ENCODE measurements at places on chromosomes 6 and 20. TPM values are rescaled to one million over a fixed set of nuclear protein-coding genes. Genes with fewer than 3 reads are reported as not detected.

The VSX1 gene
- total RNA-seq, result not detected

The HECA gene
- 18.7 TPM for total RNA-seq

The SCRT2 gene
- total RNA-seq, result not detected

The SRPK1 gene
- 88.9 TPM for total RNA-seq

The SEL1L2 gene
- total RNA-seq, result not detected

The GNMT gene
- total RNA-seq, result not detected

The COL20A1 gene
- total RNA-seq, result not detected

The NINL gene
- 18.3 TPM for total RNA-seq

The MOG gene
- not detected for total RNA-seq

The PCIF1 gene
- total RNA-seq, result 29.2 TPM

The EDN3 gene
- total RNA-seq, result not detected

The CALHM6 gene
- 4.8 TPM for total RNA-seq

The NOX3 gene
- total RNA-seq, result not detected

The KCNK5 gene
- 2.1 TPM for total RNA-seq

The MTFR2 gene
- total RNA-seq, result 1.6 TPM

The PSORS1C2 gene
- total RNA-seq, result not detected

The GSTA4 gene
- 14.3 TPM for total RNA-seq

The PDE7B gene
- 0.34 TPM for total RNA-seq

The RAET1E gene
- not detected for total RNA-seq

The GNRH2 gene
- total RNA-seq, result 0.27 TPM

The TCF19 gene
- total RNA-seq, result 6.4 TPM

The TCF21 gene
- 0.33 TPM for total RNA-seq

The DAAM2 gene
- 1.3 TPM for total RNA-seq

Data from kidney epithelial cell (primary cell).